ENCODE measurements at places on chromosomes 2 and 18.

DNA sequence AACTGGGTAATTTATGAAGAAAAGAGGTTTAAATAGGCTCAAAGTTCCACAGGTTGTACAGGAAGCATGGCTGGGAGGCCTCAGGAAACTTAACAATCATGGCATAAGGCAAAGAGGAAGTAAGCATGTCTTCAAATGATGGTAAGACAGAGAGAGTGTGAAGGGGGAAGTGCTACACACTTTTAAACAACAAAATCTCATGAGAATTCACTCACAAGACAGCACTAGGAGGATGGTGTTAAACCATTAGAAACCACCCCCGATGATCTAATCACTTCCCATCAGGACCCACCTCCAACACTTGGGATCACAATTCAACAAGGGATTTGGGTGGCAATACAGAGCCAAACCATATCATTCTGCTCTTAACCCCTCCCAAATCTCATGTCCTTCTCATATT lies 34.9 kb downstream of the CFAP210 start:
- no peak for DNase-seq
- H3K36me3 ChIP-seq: no peaks in the 10 kb centered on the region
- H3K27ac ChIP-seq: no peak overlapping the region

DNA sequence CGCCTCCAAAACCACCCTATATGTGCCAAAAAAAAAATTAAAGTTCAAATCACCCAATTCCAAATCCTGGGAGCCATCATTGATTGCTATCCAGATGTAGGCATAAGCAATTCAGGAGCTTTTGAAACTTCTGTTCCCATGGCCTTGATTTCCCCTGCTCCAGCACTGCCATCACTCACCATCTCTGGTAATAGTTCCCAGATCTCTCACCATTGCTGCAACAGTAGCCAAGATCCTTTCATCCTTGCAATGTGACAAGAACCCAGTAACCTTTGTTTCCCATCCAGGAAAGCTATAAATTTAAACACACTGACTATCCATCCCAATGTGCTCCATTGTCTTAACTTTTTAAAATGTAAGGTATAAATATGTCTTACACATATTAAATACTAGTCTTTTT lies 155.4 kb downstream of the PDE11A start:
- no peak for DNase-seq
- H3K4me3 ChIP-seq: no peak overlapping the region
- peaks cover 5% of the 10 kb centered on the region for H3K27me3 ChIP-seq

DNA sequence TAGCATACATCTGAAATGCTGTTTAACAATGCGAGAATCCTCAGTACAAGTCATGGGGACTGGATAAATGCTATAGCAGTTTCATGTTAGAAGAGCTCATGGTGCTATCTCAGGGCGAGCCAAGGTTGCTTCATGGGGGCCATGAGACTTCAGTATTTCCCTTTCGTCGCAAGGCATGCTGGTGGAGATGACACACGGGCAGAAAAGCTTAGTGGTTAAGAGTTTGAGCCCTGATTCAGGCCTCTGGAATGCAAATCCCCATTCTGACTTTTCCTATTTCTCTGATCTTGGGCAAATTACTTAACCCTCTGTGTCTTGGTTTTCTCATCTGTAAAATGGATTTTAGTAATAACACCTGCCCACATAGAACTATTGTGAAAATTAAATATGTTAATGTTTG lies 57.4 kb upstream of the EPHA4 start:
- H3K4me1 ChIP-seq: no peaks in the 10 kb centered on the region
- no peak overlapping the region for H3K27ac ChIP-seq
- DNase-seq: no peak
- H3K36me3 ChIP-seq: no peaks in the 10 kb centered on the region

DNA sequence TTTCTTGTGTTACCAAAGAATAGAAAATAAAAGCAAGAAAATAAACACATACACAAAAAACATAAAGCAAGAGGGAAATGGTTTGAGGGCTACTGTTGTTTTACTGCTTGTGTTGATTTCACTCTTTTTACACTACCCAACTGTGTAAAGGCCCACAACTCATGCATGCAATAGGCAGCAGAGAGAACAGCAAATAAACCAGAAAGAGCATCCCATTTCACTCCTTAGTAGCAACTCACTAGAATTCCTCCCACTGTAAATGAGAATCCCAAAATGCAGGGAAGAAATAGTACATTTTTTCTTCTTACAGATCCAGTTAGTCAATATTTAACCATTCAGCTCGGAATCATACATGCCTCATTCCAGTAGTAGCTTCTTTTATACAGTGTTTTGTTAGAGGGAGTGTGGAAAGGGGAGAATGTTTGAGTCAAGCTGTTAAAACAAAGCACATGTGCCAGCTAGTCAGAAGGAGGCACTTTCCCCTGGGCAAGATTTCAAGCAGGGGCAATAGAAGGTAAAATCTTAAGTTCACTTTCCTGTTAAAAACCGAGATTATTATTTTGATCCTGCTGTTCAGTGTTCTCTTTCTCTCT lies 147.2 kb upstream of the FAM98A start:
- H3K27ac ChIP-seq: no peak overlapping the region
- H3K36me3 ChIP-seq: no peaks in the 10 kb centered on the region
- peaks cover 2% of the 10 kb centered on the region for H3K27me3 ChIP-seq
- H3K4me3 ChIP-seq: no peak overlapping the region
- H3K4me1 ChIP-seq: no peaks in the 10 kb centered on the region
- no peak for DNase-seq

GRCh38 chr2:19048593-19049266 lies 309.7 kb downstream of the OSR1 start:
- no peaks in the 10 kb centered on the region for H3K27me3 ChIP-seq
- no peaks in the 10 kb centered on the region for H3K36me3 ChIP-seq
- DNase-seq: no peak
- H3K4me3 ChIP-seq: no peak overlapping the region

GRCh38 chr2:197327472-197328098 lies 17.0 kb upstream of the ANKRD44 start:
- peaks cover 9% of the 10 kb centered on the region for H3K36me3 ChIP-seq
- H3K4me3 ChIP-seq: no peak overlapping the region
- no peak for DNase-seq
- H3K4me1 ChIP-seq: peaks cover 49% of the 10 kb centered on the region
- no peaks in the 10 kb centered on the region for H3K27me3 ChIP-seq
- H3K27ac ChIP-seq: peak overlapping the region; percentile 63

- H3K4me3 ChIP-seq: no peak overlapping the region
- no peak for DNase-seq
- H3K27ac ChIP-seq: no peak overlapping the region
- peaks cover 39% of the 10 kb centered on the region for H3K27me3 ChIP-seq
- no peaks in the 10 kb centered on the region for H3K4me1 ChIP-seq
These were observed 669.8 kb downstream of the ZEB2 start for GRCh38 chr2:143850084-143850483.

DNA sequence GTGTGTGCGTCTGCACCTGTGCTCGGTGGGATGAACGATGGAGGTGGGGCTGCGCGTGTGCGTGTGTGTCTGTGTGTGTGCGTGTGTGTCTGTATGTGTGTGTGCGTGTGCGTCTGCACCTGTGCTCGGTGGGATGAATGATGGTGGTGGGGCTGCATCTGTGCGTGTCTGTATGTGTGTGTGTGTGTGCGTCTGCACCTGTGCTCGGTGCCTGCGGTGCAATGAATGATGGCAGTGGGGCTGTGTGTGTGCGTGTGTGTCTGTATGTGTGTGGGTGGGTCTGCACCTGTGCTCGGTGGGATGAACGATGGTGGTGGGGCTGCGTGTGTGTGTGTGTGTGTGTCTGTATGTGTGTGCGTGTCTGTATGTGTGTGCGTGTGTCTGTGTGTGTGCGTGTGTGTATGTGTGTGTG lies 48.5 kb upstream of the CTDP1 start:
- no peaks in the 10 kb centered on the region for H3K36me3 ChIP-seq
- no peaks in the 10 kb centered on the region for H3K27me3 ChIP-seq
- H3K4me1 ChIP-seq: no peaks in the 10 kb centered on the region
- no peak overlapping the region for H3K4me3 ChIP-seq

DNA sequence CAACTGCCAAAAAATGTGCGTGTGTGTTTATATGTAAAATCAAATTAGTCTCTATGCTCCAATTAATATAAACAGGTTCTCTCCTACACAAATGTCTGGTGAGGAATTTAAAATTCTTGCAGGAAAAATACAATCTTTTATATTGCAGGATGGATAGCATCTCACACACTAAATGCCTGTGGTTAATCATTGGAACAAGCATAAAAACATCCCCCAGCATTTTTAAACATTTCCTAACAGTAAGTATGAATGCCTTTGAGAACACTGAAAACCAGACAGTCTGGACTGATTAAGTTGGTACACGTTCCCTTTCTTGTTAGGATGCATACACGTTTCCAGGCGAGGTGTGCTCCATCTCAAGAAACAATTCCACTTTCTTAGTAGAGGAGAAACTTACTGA lies 29.9 kb upstream of the PDE1A start:
- no peak for DNase-seq
- no peaks in the 10 kb centered on the region for H3K27me3 ChIP-seq

DNA sequence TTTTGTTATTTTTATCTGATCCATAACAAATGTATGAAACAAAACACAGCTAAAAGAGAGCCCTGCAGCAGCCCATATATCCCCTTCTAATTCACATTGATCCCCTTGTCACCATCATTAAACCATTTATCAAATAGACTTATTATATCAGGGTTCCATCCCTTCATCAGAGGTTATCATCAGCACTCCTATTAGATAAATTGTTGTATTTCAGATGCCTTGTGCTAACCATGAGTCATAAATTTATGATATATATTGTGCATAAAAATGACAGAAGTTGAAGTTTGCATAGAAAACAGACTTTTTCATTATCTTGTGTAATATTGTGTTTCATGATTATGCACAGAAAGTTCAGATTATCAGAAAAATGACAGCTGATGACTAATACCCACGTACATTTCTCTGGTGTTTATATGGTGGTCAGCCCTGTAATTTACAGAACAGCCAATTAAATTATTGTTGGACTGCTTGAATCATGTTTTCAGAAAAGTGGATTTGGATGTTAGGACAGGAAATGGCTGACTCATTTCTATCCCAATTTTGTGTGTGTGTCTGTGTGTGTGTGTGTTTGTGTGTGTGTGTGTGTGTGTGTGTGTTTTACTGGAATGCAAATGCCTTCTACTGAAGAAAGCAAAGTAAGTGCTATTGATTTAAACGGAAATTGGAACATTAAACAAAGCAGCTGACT lies 80.9 kb downstream of the PPP1R1C start:
- peaks cover 10% of the 10 kb centered on the region for H3K27me3 ChIP-seq
- H3K4me3 ChIP-seq: no peak overlapping the region
- no peak for DNase-seq
- no peaks in the 10 kb centered on the region for H3K4me1 ChIP-seq
- H3K27ac ChIP-seq: no peak overlapping the region
- H3K36me3 ChIP-seq: no peaks in the 10 kb centered on the region

DNA sequence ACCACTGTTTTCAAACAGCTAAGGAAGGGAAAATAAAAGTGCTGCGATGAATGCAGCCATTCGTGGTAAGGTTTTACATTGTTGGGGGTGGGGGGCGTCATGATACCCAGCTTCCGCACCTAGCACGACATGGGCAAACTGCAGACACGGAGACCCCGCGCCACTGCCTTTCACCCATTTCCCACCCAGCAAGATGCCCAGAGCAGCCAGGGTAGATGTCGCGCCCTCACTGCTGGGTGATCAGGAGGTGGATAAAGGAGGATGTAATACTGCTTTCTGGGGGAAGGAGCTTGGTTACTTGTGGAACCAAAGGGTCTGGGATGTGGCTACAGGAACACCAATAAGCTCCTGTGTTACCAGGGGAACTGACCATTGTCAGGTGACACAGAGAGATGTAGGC lies 138.4 kb downstream of the ZNF516 start:
- no peak overlapping the region for H3K4me3 ChIP-seq
- no peak for DNase-seq
- no peaks in the 10 kb centered on the region for H3K27me3 ChIP-seq
- no peaks in the 10 kb centered on the region for H3K4me1 ChIP-seq
- H3K27ac ChIP-seq: no peak overlapping the region

GRCh38 chr2:126656431-126657147 lies 631 bp downstream of the GYPC start:
- DNase-seq: peak; percentile 55
- peaks cover 48% of the 10 kb centered on the region for H3K4me1 ChIP-seq
- H3K27ac ChIP-seq: peak overlapping the region; percentile 93
- peaks cover 33% of the 10 kb centered on the region for H3K36me3 ChIP-seq

DNA sequence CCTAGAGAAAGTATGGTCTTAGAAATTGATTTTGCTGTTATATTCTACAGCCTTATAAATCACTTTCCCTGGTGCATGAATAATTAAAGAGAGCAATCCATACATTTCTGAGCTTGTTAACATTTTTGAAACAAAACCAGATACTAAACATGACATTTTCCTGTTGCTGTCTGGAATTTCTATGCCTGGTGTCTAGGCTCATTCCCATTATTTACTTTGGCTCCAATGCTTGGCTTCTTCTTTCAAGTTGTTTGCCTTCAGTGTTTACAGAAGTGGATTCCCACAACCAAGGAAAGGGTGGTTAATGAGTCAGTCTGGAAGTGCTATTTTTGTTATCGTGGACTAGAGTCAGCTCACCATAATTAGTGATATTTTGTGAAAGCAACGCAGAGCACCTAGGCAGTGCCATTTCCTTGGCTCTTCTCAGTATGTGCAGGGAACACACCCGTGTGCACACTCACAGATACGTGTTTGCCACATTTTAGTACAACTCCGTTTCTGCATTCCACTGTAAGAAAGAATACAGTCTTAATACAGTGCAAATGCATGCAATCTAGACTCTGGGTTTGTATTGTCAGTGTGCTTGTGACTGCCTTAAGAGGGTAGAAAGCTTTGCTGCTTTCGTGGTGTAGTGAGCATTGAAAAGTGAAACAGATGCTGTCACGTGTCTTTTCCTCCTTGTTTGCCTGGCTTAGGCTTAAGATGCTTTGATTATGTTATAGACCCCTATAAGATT lies 185.0 kb upstream of the RASGRP3 start:
- H3K36me3 ChIP-seq: no peaks in the 10 kb centered on the region

DNA sequence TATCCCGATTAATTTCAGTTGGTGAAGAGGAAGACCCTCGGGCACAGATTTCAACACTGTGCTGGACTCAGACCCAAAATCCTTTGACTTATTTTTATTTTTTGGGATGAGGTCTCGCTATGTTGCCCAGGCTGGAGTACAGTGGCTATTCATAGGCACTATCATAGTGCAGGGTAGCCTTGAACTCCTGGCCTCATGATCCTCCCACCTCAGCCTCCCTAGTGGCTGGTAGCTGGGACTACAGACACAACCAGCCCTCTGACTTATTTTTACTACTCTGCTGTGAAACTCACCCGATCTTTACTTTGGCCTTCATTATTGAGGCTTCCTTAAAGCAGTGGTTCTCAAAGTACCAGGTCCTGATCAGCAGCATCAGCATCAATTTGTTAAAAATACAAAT lies 18.2 kb upstream of the ADAM17 start:
- H3K4me3 ChIP-seq: no peak overlapping the region
- H3K27ac ChIP-seq: no peak overlapping the region
- H3K4me1 ChIP-seq: peaks cover 18% of the 10 kb centered on the region
- no peaks in the 10 kb centered on the region for H3K27me3 ChIP-seq
- DNase-seq: no peak

DNA sequence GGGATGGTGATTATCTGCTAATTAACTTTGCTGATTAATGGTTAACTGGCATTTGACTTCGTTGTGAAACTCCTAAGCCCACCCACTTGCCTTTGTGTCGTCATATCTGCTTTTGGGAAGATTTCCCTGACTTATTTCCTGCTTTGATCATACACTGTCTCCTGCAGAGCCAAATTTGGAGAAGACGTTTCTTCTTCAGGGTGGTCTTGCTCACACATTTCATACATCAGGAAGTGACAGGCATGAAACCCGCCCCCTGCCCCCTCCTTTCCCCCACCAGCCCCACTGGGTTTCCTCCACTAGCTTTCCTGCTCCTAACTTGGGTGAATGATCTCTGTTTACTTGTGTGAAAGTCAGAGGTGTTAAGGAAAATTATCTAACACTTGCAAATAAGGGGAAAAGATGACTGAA lies 300.1 kb downstream of the TSN start:
- H3K27ac ChIP-seq: no peak overlapping the region
- H3K4me1 ChIP-seq: no peaks in the 10 kb centered on the region
- no peaks in the 10 kb centered on the region for H3K27me3 ChIP-seq
- no peak overlapping the region for H3K4me3 ChIP-seq
- no peak for DNase-seq

All from activated CD4-positive, alpha-beta memory T cell treated with anti-CD3 and anti-CD28 coated beads, Interleukin-2, amount 10 ng/mL, durations not matched to agents 7 days and 5 days (primary cell).